ENCODE measurements at places on chromosomes 6 and 20.

DNA sequence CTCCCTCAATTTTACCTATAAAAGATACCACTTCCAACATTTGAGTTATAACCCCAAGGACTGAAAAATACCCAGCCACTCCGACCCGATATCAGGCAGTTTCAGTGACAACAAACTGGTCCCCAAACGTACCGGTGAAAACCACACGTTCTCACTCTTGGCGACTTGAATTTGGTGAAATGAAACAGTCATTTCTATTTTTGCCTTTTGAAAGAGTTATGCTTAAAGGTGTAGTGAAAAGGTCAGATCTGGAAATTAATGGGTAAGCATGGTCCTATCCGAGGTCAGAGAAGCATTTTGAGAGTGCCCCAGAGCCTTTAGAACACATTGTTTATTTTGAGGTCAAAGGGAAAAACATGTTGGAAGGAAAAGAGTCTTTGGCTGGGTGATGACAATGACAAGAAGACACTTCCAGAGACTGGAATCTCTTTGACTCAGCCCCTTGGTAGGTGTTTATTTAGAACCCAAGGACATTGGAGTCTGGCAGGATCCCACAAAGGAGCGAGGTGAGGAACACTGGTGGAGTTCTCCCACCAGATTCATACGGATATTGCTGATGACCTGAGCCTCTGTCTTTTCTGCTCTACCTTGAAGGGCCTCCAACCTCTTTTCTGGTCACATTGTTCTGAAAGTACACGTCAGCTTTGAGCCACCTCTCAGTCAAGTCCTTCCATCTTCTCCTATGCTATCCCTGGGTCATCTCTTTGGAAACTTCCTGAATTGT is 235.0 kb downstream of the GMPR start:
- DNase-seq = no peak

- no peak for DNase-seq
Observed at GRCh38 chr6:105330913-105331312, 72.0 kb downstream of the PREP start.

- DNase-seq = no peak
Observed at GRCh38 chr6:90643381-90643780, 56.5 kb upstream of the MAP3K7 start.

DNA sequence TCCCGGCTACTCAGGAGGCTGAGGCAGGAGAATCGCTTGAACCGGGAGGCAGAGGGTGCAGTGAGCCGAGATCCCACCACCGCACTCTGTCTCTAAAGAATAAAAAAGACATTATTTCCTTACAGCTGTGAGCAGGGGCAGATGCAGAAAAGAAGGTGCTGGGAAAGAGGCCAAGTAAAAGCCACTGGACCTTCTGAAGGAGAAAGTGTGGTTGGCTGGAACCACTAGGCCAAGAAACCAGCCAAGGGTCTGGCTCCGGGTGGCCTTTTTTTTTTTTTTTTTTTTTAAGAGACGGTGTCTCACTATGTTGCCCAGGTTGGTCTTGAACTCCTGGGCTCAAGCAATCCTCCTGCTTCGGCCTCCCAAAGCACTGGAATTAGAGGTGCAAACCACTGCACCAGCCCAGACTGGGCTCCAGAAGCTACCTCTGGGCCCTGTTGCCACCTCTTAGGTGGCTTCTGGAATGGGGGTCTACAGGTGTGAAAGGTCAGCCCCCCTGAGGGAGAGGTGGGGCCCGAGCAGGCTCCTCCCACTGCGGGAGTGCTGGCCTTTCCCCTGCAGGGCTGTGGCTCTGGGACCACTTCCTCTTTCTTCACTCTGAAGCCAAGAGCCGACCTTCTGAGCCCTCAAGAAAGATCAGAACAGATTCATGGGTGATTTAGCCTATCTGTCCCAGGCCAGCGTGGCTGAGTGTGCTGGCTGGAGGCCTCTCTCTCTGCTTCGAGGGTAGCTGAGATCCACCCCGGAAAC is at the start of gene FGD2:
Gene FGD2 (plus strand): TSS at position 595 of the 750 bp plus-strand sequence. CDS start 163 bp downstream, outside the sequence.
- DNase-seq = no peak
